CD14-positive monocyte (primary cell): ENCODE measurements at places on chromosomes 16 and 17. TPM values are rescaled to one million over a fixed set of nuclear protein-coding genes. Genes with fewer than 3 reads are reported as not detected.

NXPH3 gene
- polyA plus RNA-seq: not detected

PHKB gene
- 17.7 and 50.8 TPM in 2 replicates for polyA plus RNA-seq

UMOD gene
- polyA plus RNA-seq: not detected

STX1B gene
- 0.55 and 1.7 TPM in 2 replicates for polyA plus RNA-seq

- no peak for DNase-seq
- no peak overlapping the region for H3K27ac ChIP-seq
- no peaks in the 10 kb centered on the region for H3K36me3 ChIP-seq
- H3K4me1 ChIP-seq: peaks cover 13% of the 10 kb centered on the region
- no peak overlapping the region for H3K4me3 ChIP-seq
Observed at GRCh38 chr17:73976147-73976546, 227.3 kb upstream of the RPL38 start.

- peaks cover 60% of the 10 kb centered on the region for H3K4me1 ChIP-seq
- H3K4me3 ChIP-seq: peak overlapping the region; percentile 94
- peak; percentile 93 for DNase-seq
- peak overlapping the region; percentile 100 for H3K27ac ChIP-seq
- H3K27me3 ChIP-seq: no peaks in the 10 kb centered on the region
Observed at GRCh38 chr17:21286066-21286770, 1.7 kb downstream of the MAP2K3 start.

- H3K27me3 ChIP-seq: no peaks in the 10 kb centered on the region
- H3K4me3 ChIP-seq: no peak overlapping the region
- no peak for DNase-seq
- no peaks in the 10 kb centered on the region for H3K4me1 ChIP-seq
Observed at GRCh38 chr16:16148755-16149154, 74.5 kb downstream of the ABCC6 start.

GRCh38 chr17:77329741-77330531, 189.2 kb downstream of the SEC14L1 start:
- DNase-seq: no peak
- no peak overlapping the region for H3K27ac ChIP-seq
- H3K36me3 ChIP-seq: no peaks in the 10 kb centered on the region

- H3K36me3 ChIP-seq: no peaks in the 10 kb centered on the region
- no peak for DNase-seq
- H3K27ac ChIP-seq: no peak overlapping the region
Observed at GRCh38 chr16:50469121-50469743, 79.0 kb upstream of the NKD1 start.

GRCh38 chr16:84874983-84875382, 55.2 kb downstream of the CRISPLD2 start:
- H3K27ac ChIP-seq: no peak overlapping the region
- no peak overlapping the region for H3K4me3 ChIP-seq
- H3K4me1 ChIP-seq: no peaks in the 10 kb centered on the region
- DNase-seq: no peak

- no peak overlapping the region for H3K4me3 ChIP-seq
- no peak for DNase-seq
- H3K27me3 ChIP-seq: no peaks in the 10 kb centered on the region
Observed at GRCh38 chr17:52149626-52150025, 8.9 kb downstream of the CA10 start.

DNA sequence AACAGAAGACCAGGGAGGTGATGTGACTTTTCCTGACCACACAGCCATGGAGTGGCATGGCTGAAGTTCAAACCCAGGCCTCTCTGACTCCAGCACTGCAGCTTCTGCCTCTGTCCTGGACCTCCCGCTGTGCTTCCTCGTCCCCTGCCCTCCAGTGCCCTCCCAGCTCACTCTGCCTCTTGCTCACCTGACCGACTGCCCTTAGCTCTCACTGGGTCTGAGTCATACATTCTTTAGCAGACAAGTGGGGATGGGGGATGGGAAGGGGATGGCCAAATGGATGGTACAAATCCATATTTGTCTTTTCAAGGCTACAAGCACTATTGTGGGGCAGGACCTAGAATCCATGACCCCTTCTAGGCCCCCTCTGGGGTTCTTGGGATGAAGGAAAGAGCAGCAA, 33.0 kb downstream of the PITPNM3 start:
- H3K36me3 ChIP-seq: no peaks in the 10 kb centered on the region
- no peaks in the 10 kb centered on the region for H3K27me3 ChIP-seq
- no peaks in the 10 kb centered on the region for H3K4me1 ChIP-seq
- DNase-seq: no peak
